ENCODE measurements at places on chromosomes 5 and 9.

DNA sequence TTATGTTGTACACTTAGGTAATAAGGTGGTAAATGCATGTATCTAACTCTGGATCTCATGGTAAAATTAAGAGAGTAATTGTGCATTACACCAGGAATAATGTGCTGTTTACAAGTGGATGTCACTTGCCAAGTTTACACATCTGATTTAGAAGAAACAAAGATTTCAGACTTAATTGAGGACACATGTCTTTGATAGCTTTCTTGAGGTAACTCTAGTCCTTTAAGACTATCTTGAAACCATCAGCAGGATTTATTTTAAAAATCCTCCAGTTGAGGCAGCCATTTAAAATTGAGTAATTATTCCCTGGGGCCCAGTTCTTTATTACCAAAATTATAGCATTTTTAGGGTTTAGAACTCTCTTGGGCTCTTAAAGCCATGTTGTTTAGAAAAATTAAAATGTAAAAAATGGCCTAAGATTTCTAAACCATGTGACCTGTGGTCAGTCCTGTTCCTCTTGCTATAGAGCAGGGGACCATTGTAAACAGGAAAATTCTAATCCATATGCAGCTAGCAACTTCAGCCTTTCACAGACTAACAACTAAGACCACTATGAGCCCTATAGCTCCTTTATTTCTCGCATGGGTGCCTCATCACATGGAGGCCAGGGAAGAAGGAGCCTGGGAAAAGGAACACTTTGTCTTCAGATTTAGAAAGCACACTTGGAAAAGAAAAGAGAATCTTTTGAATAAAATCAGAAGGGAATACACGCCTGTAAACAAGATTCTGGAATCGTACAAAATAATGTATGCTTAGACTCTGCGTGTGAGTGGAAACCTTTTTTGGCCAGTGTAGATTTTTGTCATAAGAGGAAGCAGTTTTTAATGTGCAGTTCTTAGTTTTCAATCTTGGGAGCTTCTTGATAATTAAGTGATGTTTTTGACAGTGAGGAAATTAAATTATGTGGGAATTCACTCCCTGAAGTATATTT, 71.2 kb downstream of the ZSWIM6 start:
- DNase-seq, result no peak

GRCh38 chr5:143011585-143011984, 241.4 kb downstream of the ARHGAP26 start:
- peak; percentile 46 for DNase-seq

DNA sequence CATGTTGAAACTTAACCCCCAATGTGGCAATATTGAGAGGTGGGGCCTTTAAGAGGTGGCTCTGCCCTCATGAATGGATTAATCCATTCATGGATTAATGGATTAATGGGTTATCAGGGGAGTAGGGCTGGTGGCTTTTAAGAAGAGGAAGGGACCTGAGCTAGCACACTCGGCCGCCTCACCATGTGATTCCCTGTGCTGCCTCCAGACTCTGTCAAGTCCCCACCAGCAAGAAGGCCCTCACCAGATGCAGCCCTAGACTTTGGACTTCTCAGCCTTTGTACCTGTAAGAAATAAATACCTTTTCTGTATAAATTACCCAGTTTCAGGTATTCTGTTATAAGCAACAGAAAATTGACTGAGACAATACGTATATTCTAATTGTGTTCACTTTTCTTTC, 272.2 kb upstream of the DMRT1 start:
- DNase-seq, result no peak

DNA sequence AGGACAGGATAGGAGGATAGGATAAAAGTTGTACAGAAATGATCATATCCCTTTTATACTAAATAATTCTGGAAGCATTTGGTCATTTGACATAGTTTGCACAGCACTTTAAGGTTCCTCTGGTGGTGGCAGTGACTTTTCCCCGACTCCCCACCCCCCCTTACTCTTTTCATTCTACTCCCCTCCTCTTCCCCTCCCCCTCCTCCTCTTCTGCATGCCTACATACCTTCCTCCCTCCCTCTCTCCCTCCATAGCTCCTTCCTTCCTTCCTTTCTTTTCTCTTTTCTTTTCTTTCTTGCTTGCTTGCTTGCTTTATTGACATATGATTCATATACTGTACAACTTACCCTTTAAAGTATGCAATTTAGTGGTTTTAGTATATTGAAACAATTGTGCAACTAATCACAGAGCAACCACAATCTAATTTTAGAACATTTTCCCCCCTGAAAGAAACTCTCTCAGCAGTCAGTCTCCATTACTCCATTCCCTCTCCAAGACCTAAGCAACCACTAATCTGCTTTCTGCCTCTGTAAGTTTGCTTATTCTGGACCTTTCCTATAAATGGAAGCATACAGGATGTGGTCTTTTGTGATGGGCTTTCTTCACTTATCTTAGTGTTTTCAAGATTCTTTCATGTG, 159.0 kb downstream of the HACD4 start:
- DNase-seq, result peak; percentile 22

GRCh38 chr5:125143011-125143410, 396.6 kb upstream of the ZNF608 start:
- DNase-seq, result no peak

GRCh38 chr9:83431101-83432060, 106.8 kb downstream of the FRMD3 start:
- no peak for DNase-seq

DNA sequence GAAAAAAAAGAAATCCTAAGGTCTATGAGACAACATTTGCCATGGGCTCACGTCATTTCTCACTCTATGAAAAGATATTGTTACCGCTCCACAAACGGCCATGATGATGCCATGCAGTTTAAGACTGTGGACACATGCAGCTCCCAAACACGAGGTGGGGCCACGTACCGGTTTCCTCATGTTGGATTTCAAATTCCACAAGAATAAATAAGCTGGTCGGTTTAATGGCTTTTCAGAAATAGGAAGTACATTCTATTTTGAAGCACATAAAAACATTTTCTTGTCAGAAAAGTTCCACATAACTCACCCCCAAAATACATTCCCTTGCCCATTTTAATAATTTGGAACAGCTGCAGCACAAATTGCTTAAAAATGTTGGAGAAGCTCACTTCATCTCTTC, 130.6 kb downstream of the MYO10 start:
- no peak for DNase-seq

- no peak for DNase-seq
These were observed 81.8 kb downstream of the LURAP1L start for GRCh38 chr9:12856603-12857002.

- DNase-seq, result no peak
These were observed 18.4 kb upstream of the TPM2 start for GRCh38 chr9:35708146-35708545.

GRCh38 chr9:135414293-135414692, 65.3 kb upstream of the PPP1R26 start:
- no peak for DNase-seq

GRCh38 chr9:28320616-28321015, 747.3 kb upstream of the C9orf72 start:
- DNase-seq, result no peak

DNA sequence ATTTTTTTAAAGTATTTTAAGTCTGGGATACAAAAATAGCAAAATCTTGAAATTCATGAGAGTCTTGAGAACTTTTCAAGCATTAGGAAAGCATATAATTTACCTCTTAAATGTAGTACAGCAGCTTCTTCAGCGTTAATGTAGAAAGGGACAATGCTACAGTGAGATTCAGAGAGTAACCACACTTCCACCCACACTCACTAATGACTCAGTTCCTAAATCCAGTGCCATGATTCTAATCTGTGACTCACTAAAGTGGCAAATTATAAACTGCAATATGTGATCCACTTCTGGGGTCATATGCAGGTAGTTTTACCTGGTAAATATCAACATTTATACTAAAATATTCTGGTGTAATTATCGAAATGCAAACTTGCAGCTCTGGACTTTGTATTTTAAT, 434.5 kb upstream of the TUSC1 start:
- no peak for DNase-seq

GRCh38 chr5:158485047-158485446, 614.7 kb downstream of the EBF1 start:
- no peak for DNase-seq

- peak; percentile 90 for DNase-seq
These were observed 72.4 kb upstream of the GNAQ start for GRCh38 chr9:78103971-78104433.

DNA sequence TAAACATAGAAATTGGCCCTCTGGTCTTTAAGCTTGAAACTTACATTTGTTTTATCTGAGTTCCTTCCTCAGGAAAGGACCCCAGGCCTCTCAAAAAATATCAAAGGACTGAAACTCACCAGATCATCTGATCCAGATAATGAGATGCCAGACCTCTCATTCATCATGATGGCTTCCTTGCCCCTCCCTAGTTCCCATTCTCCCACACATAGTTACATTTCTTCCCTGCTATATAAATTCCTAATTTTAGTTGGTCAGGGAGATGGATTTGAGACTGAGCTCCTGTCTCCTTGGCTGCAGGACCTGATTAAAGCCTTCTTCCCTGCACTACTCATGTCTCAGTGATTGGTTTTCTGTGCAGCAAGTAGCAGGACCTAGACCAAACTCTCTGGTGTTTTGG, 119.4 kb upstream of the SPIN1 start:
- no peak for DNase-seq

DNA sequence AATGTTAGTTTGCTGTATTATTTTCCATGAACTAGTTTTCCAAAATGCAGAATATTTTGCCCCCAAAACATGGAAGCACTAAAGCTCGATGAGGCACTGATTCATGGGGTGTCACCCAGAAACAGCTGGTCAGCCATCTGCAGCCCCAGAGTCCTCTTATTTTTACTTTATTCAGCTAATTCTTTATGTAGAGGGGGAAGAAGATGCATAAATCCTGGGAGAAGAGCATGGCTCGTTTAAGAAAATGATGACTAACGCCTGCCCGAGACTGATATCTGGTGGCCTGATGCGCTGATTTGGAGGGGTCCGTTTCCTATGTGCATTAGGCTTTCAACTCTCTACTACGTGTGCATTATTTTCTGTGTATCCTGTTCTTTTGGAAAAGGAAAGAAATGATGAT, 390.3 kb upstream of the MEF2C start:
- DNase-seq, result no peak

DNA sequence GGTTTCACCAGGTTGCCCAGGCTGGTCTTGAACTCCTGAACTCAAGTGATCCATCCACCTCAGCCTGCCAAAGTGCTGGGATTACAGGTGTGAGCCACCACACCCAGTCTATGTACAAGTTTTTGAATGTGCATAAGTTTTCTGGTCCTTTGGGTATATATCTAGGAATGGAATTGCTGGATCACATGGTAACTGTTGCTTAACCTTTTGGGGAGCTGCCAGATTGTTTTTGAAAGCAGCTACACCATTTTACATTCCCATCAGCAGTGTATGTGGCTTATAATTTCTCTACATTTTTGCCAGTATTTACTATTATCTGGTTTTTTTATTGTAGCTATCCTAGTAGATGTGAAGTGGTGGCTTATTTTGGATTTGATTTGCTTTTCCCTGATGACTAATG, 8.9 kb upstream of the LNPEP start:
- DNase-seq, result no peak

GRCh38 chr5:168409591-168410458, 76.4 kb upstream of the RARS1 start:
- DNase-seq, result peak; percentile 32

DNA sequence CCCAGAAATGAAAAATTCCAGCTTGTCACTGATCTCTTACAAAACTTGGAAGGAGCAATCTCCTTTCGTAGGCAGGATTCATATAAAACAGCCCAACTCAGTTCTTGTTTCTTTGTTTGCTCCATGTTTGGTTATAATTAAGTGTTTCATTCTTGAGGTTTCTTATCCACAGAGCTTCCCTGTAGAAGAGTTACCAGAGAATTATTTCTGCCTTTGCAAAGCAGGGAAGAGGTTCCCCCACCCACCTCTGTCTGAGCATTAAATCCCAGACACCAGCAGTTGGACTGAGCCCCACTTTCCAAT, 34.1 kb upstream of the RAI14 start:
- DNase-seq, result no peak

DNA sequence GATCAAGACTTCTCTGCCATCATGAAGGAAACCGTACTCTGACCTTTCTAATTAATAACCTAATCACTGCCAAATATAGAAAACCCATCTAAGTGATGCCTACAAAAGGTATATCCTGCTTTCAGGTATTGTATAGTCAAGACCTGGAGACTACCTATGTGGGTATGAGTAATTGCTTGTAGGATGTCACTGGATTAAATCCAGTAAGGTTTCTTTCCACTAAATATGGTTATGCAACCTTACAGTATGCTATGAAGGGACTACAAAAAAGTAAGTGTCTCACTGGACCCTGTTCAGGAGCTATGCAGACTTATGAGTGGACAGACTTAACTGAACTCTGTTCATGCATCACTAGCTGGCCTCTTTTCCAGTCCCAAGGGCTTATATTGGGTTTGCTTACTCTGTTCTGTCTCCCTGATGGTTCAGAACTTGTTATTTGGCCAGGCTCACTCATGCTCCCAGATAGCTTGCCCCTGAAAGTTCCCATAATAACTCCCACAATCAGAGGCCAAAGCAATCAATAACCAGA, 51.1 kb downstream of the PDE6A start:
- DNase-seq, result no peak

DNA sequence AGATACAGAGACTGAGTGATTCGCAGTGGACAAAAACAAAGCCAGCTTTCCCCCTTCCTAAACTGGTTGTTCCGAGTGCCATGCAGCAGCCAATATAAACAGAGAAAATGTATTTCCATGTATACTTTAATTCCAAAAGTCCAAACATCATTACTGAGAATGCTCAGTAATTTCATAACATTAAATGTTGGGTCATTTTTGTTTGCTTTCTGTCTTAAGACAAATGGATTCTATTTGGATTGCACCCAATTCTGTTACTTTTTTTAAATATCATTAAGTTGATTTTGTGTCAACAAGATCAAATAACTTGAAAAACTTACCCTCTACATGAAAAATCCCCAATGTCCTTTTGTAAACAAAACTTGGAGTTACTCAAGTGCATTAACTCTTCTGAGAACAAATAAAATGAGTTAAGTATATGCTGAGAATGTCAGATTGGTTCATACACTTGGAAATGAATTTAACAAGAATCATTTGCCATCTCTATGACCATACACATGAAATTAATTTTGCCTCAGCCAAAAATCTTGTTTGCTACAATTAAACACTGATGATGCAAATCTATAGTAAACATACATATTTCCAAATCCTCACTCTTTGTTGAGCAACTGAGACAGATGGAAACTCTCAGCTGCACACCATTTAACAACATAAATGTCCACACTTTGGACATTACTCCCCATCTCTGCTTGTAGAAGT, 19.4 kb downstream of the LURAP1L start:
- DNase-seq, result no peak

DNA sequence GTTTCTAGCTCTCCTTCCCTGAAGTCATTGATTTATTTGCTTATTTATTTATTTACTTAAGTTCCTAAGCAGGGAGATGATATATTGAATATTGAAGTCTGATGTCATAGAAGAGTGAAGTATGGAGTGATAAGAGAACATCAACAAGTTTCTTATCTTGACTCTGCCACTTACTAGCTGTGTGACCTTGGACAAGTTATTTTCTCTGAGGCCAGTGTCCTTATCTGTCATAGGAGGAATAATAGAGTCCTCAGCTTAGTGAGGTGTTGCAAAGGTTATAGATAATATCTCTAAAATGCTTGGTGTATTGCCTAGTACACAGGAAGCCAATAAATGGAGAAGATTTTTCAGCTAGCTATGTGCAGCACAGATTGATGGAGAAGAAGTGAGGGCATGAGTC, 32.4 kb upstream of the PIP5K1B start:
- no peak for DNase-seq

- no peak for DNase-seq
These were observed 27.4 kb downstream of the JMY start for GRCh38 chr5:79263290-79263689.

GRCh38 chr5:18544421-18544820, 910.2 kb downstream of the TAF11L14 start:
- DNase-seq, result no peak

- no peak for DNase-seq
These were observed 482.8 kb upstream of the ARRDC3 start for GRCh38 chr5:91865915-91866314.
